ENCODE measurements at places on chromosomes 1 and 21.

DNA sequence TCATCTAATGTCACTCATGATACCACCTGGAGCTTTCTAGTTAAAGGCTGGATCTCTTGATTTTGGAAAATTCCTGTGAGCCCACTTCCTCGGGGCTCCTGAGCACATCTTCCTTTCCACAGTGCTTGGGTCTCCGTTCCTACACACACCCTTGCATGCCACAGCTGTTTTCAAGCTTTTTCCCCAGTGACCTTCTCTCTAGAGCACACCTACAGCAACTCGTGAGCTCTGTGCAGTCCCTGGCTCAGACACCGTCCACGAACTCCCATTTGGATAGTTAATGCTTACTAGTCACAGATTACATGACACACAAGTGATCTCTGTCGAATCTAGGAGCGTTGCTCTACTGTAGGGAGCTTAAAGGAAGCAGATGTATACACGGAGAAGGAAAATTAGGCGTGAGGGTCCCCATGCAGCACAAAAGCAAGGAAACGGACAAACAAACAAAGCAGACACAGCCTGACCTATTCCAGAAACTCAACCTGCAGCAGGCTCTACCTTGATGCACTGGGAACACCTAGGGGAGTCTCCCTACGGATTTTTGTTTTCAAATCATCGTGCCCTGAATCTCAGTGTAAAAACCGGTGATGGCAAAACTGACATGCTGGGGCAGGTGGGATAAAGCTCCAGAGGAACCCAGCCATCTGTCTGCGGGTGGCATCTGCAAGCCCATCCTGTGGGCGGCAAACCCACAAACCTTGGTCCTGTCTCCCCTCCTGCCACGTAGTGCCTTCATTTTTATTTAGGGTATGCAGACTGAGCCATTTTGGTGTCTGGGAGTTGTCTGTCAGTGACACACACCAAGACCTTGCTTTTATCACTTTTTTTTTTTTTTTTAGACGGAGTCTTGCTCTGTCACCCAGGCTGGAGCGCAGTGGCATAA lies 177.8 kb downstream of the RUNX1 start:
- no peak for DNase-seq

GRCh38 chr21:18248171-18248570 lies 3.5 kb downstream of the CHODL start:
- no peak for DNase-seq

GRCh38 chr1:97593192-97593591 lies 327.6 kb downstream of the DPYD start:
- DNase-seq: no peak

- no peak for DNase-seq
Measured at GRCh38 chr21:33541105-33541711, 709 bp downstream of the GART start.

GRCh38 chr1:111619635-111620440 lies at the start of gene RAP1A:
RAP1A (plus strand) TSS chr1:111619789; CDS start chr1:111691361, 71,572 bp downstream.
- peak; percentile 97 for DNase-seq

- DNase-seq: no peak
Measured at GRCh38 chr1:228297822-228298221, 90.0 kb downstream of the OBSCN start.

DNA sequence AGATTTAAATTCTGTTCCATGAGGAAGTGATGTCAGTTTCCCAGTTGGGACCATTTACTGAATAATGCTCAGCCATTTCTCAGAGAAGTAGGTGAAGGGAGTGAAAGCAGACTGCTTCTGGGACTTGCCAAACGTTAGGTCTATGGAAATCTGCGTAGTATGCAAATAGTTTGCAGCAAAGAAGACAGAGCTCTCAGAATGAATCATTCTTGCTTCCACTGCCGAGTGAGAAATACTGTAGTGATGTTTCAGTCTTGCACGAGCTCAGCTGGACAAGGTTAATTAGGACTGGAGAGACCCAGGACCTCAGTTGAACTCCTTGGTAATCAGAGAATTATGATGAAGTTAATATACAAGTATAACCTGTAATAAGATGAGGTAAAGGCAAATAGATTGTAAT lies 317.7 kb upstream of the DAB1 start:
- DNase-seq: no peak

DNA sequence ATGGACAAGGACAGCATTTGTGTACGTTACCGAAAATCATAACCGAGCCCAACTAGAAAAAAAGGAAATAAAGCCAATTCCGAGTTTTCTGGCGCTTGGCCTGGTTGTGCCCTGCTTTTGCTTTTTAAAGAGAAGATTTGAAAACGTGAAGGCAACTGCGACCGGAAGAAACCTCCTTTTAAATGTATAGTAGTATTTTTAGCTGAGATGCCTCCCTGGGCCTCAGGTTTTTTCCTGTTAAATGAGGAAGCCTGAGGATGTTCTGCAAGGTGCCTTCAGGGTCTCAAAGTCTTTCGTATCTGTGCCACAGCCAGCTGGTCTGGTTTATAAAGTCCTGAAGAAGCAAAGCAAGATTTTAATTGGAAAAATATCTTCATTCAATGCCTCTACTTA lies 371 bp upstream of the ODF2L start:
- no peak for DNase-seq

GRCh38 chr1:211579440-211580302 lies 710 bp upstream of the SLC30A1 start:
- DNase-seq: no peak

- DNase-seq: no peak
Measured at GRCh38 chr1:107863342-107863741, 101.6 kb downstream of the VAV3 start.

GRCh38 chr1:58699011-58699762 lies 675 bp downstream of the MYSM1 start:
- no peak for DNase-seq

DNA sequence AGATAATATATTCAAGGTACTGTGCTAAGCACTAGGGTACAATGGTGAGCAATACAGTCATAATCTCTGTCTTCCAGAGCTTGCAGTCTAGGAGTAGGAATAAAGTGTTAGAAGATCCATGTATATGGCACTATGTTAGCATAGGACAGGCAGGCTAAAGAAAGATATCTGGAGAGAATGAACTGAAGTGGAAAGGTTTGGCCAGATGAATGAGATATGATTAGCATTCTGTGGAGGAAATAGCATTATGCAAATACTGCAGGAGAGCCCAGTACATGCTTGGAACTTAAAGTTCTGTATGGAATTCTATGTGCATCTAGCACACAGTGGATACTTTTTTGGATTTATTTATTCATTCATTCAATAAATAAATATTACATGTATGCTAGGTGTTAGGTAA lies 4.7 kb downstream of the C8A start:
- no peak for DNase-seq

DNA sequence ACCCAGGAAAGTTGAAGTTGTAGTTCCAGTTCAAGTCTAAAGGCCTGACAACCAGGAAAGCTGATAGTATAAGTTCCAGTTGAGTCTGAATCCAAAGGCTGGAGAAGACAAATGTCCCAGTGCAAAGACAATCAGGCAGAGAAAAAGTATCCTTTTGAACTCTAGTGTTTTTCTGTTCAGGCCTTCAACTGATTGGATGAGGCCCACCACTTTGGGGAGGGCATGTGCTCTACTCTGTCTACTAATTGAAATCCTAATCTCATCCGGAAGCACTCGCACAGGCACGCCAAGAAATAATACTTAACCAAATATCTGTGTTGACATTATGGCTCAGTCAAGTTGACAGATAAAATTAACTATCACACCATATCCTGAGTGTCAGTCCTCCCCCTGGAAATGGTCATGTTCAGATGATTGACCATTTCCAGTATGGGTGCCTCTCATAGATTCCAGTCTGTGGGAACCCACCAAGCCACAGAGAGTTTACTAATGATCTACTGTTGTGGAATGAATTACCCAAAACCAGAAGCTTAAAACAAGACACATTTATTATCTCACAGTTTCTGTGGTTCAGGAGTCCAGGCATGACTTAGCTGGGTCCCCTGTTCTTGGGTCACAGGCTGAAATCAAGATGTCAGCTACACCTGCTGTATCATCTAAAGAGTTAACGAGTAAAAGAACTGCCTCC lies 296.3 kb upstream of the ZP4 start:
- DNase-seq: no peak

GRCh38 chr1:115090540-115090939 lies 1.2 kb upstream of the TSPAN2 start:
- no peak for DNase-seq

GRCh38 chr1:28591708-28592320 lies at the start of gene RAB42:
RAB42 (plus strand) TSS chr1:28592265; CDS start chr1:28592512, 247 bp downstream.
- DNase-seq: no peak

- DNase-seq: no peak
Measured at GRCh38 chr21:42042651-42043050, 28.5 kb upstream of the UMODL1 start.

DNA sequence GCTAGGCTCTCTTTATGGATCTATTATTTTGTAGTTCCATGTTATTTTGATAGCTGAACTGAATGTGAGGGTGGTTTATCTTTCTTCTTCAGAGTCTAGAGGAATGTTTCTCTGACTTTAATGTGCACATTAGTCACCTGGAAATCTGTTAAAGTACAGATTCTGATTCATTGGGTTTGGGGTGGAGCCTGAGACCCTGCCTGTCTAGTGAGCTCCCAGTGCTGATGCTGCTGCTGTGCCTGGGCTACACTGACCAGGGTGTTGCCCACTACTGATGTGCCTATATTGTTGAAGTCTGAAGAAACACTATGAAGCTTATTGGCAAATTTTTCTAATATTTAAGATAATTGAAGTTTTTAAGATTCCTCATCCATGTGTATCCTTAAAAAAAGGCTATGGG lies 35.9 kb downstream of the CD46 start:
- DNase-seq: no peak

- DNase-seq: no peak
Measured at GRCh38 chr1:47207803-47208373, 18.1 kb upstream of the PDZK1IP1 start.

- no peak for DNase-seq
Measured at GRCh38 chr1:223297800-223298199, 66.2 kb downstream of the SUSD4 start.

GRCh38 chr1:119782631-119783325 lies 14.1 kb upstream of the HMGCS2 start:
- DNase-seq: no peak

DNA sequence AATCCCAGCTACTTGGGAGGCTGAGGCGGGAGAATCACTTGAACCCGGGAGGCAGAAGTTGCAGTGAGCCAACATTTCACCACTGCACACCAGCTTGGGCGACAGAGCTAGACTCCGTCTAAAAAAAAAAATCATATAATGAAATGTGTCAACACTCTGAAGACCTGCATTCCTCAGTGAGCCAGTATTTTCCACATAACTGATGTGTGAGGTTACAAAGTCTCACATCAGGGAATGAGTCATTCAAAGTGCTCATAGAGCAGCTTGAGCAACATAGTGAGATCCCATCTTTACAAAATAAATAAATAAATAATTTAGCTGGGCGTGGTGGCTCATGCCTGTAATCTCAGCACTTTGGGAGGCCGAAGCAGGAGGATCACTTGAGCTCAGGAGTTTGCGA lies 65.5 kb downstream of the CASZ1 start:
- DNase-seq: no peak

DNA sequence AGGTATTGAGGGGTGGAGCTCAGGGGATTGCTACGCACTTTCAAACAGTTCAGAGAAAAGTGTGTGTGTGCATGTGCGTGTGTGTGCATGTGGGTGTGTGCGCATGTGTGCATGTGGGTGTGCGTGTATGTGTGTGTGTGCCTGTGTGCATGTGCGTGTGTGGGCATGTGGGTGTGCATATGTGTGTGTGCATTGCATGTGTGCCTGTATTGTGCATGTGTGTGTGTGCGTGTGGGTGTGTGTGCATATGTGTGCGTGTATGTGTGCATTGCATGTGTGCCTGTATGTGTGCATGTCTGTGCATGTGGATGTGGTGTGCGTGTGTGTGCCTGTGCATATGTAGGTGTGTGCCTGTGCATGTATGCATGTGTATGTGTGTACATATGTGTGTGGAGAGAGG lies 12.6 kb upstream of the KCNAB2 start:
- no peak for DNase-seq

- DNase-seq: no peak
Measured at GRCh38 chr1:209875515-209875914, 47.7 kb downstream of the UTP25 start.

DNA sequence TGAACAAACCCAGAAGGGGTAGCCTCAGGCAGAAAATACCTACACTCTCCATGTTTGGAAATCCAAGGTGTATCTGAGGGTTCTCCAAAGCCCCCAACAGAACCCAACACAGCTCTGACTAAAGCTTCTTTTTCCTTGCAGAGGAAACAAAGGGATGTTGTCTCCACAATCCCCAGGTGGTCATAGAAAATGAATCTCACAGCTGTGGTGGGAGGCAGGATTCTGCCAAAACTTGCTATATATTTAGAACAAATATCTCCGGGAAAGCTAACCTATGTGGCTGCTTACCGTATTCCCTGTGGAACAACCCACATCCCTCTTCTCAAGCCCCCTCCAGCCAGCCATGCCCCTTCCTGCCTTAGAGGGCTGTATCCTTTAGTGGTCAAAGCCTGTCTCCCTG lies 406.1 kb downstream of the PRDM2 start:
- DNase-seq: no peak

- no peak for DNase-seq
Measured at GRCh38 chr1:43970502-43970901, 692 bp downstream of the DPH2 start.

- no peak for DNase-seq
Measured at GRCh38 chr1:111647736-111648135, 28.1 kb downstream of the RAP1A start.

DNA sequence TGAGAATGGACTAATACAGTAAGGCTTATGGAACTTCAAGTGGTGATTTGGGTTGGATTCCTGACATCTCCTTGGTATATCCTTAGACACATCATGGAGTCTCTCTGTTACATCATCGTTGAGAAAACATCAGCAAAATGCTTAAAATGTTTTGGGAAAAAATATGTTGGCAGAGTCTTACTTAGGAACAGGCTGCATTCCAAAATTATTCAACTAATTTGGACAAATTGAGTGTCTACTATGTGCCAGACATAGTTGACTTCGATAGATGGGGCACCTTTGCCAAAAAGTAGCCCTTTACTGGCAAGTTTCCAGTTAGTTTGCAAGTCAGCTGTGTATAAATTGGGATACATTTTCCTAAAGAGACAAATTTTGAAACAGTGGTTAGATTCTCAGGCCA lies 253.4 kb upstream of the ST6GALNAC5 start:
- no peak for DNase-seq

DNA sequence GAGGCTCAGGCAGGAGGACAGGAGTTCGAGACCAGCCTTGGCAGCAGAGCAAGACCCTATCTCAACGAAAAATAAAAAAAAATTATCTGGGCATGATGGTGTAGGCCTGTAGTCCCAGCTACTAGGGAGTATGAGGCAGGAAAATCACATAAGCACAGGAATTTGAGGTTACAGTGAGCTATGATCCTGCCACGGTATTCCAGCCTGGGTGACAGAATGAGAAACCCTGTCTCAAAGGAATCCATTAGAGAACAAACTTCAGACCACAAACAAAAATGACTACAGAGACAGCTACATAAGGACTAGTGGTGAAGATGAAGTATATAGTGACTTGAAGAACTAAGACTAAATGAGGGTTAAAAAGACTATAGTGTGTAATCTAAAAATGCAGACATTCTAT lies 233.1 kb downstream of the RERE start:
- no peak for DNase-seq
